ENCODE measurements at places on chromosomes 16 and 17. TPM values are rescaled to one million over a fixed set of nuclear protein-coding genes. Genes with fewer than 3 reads are reported as not detected.

DNA sequence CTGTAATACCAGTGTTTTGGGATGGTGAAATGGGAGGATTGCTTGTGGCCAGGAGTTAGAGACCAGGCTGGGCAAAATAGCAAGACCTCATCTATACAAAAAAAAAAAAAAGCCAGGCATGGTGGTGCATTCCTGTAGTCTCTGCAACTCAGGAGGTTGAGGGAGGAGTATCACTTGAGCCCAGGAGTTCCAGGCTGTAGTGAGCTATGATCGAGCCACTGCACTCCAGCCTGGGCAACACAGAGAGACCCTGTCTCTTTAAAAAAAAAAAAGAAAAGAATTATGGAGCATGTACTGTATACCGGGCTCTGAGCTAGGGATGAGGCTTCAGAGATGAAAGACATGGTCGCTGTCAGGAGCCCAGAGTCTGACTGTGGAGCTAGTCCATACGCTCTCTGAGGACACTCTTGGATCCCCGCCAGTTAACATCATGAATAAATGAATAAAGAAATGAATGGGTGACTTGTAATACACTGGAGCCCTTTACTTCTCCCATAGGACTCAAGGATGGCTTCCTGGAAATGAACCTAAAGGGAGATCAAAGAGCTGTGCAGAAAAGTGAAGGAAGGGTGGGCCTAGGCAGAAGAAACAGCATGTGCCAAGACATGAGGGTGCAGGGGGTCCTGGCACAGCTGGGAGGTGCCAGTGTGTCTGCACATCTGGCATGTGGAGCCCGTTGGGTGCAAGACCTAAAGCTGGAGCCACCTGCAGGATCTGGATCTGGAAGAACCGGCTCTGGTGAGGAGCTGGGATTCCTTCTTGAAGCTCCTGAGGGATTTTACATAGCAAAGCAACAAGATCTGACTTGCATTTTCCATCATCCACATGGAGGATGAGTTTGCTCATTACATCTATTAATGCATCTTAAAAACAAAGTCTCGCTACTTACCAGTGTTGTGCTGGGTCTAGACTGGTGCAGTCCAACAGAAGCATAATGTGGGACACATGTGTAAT, 120.4 kb downstream of the IRX3 start:
- no peak for DNase-seq

Gene IGFALS
- under 0.01 TPM for total RNA-seq

DNA sequence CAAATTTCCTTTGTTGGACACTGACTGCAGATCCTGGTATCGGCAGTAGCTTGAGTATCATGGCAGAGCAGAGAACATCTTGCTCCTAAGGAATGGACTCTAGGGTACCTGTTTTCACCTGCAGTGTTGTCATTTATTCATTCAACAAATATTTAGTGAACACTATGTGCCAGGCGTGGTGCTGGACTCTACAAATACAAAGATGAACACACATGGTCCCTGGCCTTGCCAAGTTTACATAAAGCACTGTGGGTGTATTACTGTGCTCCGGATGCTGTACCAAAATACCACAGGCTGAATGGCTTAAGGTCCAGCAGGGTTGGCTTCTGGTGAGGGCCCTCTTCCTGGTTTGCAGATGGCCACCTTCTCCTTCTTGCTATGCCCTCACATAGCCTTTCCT, 14.2 kb upstream of the CCR7 start:
- DNase-seq, result no peak

Gene BRIP1
- total RNA-seq, result 16.1 TPM

Gene NTN3
- total RNA-seq, result 0.64 TPM

Gene KRTAP4-5
- not detected for total RNA-seq

- no peak for DNase-seq
Measured at GRCh38 chr17:8038954-8039610, at the start of gene ALOX15B. TSS of gene ALOX15B (plus strand) at chr17:8039059. CDS start at chr17:8039156, 97 bp downstream.

- DNase-seq, result no peak
Measured at GRCh38 chr16:83530293-83530692, 277.5 kb upstream of the HSBP1 start.

- DNase-seq, result no peak
Measured at GRCh38 chr16:63201851-63202250, 1165.6 kb upstream of the CDH8 start.
